ACHN (cell line): ENCODE measurements at places on chromosomes 16 and 17.

GRCh38 chr17:56995766-56996165 is 17.8 kb downstream of the SCPEP1 start:
- DNase-seq = no peak

DNA sequence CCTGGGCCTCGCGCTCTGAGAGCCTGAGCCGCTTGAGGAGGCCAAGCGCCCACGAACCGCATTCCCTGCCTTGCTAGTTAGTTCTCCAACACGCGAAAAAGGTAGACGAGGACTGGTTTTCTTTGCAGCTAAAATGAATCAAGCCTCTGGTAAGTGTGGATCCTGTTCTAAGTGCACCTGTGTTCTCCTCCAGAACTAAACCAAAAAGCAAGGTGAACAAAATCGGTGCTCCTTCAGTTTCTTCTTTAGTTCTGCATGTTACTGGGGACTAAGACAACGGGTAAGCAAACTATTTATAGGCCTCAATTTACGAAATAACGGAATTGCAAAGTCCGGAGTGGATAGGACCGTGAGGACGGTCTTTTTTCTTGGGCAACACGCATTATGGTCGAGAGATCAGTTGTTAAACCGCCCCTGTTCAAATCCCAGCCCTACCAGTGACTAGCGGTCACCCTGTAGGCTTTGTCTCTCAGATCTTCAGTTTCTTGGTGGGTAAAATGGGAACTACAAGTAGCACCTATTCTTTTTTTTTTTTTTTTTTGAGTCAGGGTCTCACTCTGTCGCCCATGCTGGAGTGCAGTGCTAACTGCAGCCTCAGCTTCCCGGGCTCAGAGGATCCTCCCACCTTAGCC is 993 bp upstream of the ANKRD11 start:
- DNase-seq = peak; percentile 53

- DNase-seq = no peak
Measured at GRCh38 chr17:78304549-78305037, 55.3 kb downstream of the SOCS3 start.

GRCh38 chr17:51060396-51060795 is 60.3 kb downstream of the SPAG9 start:
- no peak for DNase-seq

DNA sequence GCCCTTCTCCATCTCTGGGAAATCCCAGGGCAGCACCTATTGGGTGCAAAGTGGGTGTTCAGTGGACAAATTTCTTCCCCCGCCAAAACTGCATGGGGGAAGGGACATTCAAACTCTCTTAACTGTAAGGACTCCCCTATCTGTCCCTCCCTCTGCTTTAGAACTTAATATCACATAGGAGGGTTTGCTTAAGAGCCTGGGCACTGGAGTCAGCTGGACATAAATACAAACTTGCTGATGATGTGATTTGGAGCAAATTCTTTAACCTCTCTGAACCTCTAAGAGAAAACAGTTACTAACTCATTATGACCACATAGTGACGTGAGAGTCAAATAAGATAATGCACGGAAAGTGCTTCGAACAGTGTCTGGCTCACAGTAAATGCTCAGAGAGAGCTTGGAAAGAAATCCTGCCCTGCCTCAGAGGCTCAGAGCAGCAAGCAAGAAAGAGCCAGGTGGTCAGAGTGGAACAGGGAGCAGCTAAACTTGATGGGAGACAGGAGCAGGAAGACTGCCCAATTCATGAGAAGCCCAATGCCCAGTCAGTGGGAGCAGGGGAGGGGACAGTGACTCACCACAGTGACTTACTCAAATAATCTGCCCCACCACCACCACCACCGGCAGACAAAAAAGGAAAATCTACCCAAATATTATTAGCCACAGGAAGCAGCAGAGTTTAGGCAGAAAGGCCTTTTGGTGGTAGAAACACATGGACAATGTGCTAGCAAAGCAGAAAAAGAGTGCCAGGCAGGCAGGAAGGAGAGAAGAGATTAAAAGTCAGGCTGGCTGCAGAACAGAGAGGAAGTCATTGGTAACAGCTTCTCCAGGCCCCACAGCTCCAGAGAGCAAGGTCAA is 23.9 kb upstream of the CCL1 start:
- DNase-seq = no peak

DNA sequence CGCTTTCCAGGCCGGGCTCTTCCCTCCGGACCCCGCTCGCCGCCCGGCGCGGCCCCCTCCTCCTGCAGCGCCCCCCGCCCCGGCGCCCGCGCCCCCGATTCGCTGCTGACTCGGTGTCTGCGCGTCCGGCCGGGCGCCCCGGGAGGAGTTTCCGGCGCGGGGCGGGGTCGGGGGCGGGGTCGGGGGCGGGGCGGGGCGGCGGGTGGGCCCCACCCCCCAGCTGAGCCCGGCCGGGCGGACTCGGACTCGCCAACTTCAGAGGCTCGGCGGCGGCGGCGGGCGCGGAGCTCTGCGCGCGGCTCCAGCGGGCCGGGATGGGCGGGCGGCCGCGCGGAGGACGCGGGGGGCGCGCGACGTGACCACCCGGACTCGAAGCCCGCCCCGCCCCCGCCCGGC is at the start of gene METRNL:
METRNL (plus strand) TSS at position 258 of the 396 bp plus-strand sequence. CDS start 207 bp downstream, outside the sequence.
- DNase-seq = peak; percentile 69

DNA sequence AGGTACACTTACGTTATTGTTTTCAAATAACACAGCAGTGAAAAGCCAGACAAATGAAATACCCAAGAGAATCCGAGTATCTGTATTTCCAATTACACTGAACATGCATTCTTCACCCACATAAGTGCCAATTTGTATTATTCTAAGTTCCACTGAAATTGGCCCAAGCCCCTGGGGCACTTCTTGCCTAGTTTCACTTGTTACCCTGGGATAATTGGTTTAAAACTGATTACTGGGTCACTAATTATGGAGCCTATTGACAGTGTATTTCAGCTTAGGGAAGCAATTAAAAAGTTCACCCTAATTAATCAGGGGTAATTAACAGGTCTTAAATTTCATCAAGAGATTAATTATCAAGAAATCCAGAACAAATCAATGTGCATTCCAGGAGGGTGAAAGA is 60.5 kb upstream of the HS3ST2 start:
- DNase-seq = no peak

- no peak for DNase-seq
Measured at GRCh38 chr17:29156781-29157180, 23.4 kb downstream of the MYO18A start.

GRCh38 chr16:58389724-58390123 is 2.5 kb upstream of the GINS3 start:
- DNase-seq = no peak

DNA sequence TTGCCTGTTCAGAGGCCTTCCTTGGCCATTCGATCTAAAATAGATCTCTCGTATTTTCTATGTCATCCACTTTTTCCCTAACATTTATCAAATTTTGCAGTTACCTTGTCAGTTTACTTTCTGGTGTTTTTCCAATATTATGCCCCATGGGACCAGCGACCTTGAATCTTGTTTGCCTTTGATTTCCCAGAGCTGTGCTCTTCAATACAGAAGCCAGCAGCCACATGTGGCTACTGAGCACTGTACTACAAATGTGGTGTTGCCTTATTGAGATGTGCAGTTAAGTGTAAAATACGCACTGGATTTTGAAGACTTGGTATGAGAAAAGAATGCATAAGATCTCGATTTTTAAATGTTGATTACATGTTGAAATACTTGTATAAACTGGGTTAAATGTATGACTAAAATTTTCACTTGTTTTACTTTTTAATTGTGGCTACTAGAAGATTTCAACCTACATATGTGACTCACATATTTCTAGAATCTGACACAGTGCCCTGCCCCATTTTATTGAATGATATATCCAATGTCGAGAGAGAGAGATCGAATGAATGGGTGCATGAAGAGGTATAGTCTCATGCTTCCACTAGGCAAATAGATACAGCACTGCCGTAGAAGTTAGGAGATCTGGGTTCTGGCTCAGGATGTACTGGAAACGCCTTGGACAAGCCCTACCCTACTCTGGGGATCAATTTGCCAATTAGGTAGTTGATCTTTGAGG is 824 bp upstream of the PSME3 start:
- DNase-seq = no peak

DNA sequence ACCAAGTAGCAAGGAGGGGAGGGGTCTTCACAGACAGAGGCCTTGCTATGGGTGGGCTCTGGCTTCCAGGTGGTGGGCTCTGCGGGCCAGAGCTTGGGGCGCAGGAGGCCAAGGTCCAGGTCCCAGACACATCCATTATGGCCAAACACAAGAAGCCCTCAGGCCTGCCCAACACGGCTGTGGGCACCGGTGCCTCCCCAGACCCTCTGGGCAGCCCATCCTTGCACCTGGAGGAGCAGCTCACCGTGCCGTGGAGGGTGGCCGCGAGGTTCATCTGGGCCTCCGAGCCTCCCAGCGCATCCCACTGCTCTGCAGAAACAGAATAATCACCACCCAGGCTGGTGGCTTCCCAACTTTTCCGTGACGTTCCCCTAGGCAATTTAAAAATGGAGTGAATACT is 55.9 kb downstream of the TBC1D16 start:
- no peak for DNase-seq

GRCh38 chr16:49856672-49857330 is 889 bp upstream of the ZNF423 start:
- DNase-seq = peak; percentile 70

DNA sequence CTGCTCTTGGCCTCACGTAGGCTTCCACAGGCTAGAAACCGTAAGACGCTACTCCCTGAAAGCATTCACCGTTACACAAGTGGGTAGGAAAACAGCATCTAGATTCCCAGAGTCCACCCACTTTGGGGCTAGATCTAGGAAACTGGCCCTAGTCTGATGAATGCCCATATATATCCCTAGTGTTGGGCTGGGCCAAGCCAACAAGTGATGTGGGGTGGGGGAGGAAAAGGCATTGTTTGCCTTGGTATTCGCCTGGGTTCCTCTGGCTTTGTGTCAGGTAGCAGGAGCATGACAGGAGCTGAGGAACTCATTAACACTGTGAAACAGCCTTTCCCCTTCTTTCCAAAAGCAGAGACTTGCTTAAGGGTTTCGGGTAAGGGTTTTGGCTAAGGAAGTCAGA is 112.4 kb downstream of the SMG6 start:
- no peak for DNase-seq

- no peak for DNase-seq
Measured at GRCh38 chr17:49756323-49757150, 7.4 kb downstream of the FAM117A start.

GRCh38 chr17:5758651-5759050 is 174.3 kb upstream of the NLRP1 start:
- peak; percentile 47 for DNase-seq

GRCh38 chr17:57874434-57875289 is 24.8 kb upstream of the MRPS23 start:
- DNase-seq = peak; percentile 95

- no peak for DNase-seq
Measured at GRCh38 chr17:44788139-44788538, 29.4 kb downstream of the ADAM11 start.

GRCh38 chr17:3573246-3574100 is 15.9 kb upstream of the TRPV3 start:
- no peak for DNase-seq

DNA sequence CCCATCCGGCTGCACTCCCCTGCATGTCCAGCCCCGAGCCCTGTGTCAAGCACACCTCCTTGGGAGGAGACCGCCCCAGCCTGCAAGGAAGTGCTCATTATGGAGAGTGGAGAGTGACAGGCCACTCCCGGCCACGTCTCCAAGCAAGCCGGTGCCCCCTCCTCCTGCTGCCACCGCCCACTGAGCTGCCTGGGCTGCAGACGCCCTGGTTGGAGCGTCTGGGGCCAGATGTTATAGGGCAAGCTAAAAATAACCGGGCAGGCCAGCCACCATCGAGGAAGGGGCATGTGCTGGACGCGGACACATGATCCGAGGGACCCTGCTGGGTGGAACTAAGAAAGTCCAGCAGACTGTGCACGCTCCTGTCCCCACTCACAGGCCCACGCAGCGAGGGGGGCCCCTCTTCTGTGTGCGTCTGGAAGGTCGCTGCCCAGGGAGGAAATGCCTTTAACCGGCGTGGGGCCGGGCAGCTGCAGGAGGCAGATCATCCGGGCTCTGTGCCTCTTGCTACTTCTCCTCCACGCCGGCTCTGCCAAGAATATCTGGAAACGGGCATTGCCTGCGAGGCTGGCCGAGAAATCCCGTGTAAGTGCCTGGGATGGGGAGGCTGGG is at the start of gene WFDC1:
WFDC1 (plus strand) TSS at position 348 of the 612 bp plus-strand sequence; CDS start at position 442, 94 bp downstream.
- DNase-seq = no peak

DNA sequence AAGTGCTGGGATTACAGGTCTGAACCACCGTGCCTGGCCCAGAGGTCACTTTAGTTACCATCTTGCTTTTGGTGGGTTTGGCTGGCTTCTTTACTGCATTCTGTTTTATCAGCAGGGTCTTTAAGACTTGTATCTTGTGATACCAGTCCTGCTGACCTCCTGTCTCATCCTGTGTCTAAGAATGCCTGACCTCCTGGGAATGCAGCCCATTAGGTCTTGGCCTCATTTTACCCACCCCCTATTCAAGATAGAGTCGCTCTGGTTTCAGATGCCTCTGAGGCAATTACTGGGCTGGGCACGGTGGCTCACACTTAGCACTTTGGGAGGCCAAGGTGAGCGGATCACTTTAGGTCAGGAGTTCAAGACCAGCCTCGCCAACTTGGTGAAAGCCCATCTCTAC is 63.8 kb downstream of the MFSD11 start:
- no peak for DNase-seq

DNA sequence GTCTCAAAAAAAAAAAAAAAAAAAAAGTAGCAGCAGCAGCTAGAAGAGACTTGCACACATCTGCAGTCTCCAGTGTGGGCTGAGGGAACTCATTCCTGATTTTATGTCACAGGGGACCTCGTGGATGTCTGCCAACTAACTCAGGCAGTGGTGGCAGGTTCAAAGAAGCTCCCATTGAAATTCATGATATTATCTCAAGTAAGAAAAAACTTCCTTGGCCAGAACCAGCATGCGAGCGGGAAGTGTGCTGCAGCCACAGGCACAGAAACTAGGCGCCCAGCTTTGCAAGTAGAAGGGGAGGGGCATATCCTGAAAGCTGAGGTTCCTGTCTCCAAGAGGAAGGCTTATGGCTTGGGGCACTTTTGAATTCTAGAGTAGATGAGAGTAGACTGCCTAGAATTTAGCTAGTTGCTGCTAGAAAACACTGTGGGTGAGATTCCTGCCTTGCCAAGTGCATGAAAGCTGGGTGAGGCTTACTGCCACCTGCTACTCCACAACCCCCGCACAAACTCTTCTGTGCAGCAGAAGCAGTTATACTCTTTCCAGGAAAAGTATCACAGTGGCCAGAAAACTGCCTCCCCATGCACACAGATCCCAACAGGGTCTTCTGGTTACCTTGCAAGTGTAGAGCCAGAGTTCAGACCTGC is 603.8 kb upstream of the CA10 start:
- DNase-seq = no peak

GRCh38 chr17:77505181-77505639 is 364.4 kb downstream of the SEC14L1 start:
- no peak for DNase-seq

DNA sequence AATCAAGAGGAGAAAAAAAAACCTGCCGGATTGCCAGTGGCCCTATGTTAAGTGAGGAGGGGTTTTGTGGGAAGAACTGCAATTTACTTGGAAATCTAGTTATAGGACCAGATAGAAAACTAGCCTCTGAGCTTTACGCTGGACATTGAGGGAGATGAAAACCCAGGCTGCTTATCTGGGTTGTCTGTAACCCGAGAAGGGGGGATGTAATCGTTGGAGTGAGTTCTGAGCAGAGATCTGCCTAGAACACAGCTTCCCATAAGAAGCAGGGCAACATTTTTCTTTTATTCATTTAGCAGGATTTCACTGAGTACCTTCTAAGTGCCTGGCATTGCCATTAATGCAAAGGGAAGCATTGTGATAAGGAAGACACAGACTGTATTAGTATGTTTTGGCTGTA is 70.6 kb downstream of the KATNIP start:
- no peak for DNase-seq
